Kidney capillary endothelial cell (primary cell): ENCODE measurements at places on chromosomes 16 and 17.

GRCh38 chr17:17356931-17357270 lies 53.7 kb downstream of the NT5M start:
- DNase-seq, result no peak

GRCh38 chr17:48596735-48597527 lies 3.4 kb upstream of the HOXB5 start:
- DNase-seq, result no peak

DNA sequence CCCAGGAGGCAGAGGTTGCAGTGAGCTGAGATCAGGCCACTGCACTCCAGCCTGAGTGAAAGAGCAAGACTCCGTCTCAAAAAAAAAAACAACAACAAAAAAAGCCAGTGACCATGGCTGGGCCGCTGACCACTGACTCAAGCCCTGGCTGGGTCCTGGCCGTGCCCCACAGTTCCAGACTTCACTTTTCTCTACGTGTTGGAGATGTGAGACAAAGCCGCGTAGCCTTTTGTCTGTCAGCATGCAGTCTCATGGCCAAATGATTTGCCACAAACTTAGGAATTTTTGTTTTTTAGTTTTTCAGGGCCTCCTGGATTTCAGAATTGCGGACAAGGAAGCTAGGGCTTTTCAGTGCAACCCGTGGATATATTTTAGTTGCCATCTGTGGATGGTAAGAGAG lies 89.3 kb upstream of the CIBAR2 start:
- no peak for DNase-seq

DNA sequence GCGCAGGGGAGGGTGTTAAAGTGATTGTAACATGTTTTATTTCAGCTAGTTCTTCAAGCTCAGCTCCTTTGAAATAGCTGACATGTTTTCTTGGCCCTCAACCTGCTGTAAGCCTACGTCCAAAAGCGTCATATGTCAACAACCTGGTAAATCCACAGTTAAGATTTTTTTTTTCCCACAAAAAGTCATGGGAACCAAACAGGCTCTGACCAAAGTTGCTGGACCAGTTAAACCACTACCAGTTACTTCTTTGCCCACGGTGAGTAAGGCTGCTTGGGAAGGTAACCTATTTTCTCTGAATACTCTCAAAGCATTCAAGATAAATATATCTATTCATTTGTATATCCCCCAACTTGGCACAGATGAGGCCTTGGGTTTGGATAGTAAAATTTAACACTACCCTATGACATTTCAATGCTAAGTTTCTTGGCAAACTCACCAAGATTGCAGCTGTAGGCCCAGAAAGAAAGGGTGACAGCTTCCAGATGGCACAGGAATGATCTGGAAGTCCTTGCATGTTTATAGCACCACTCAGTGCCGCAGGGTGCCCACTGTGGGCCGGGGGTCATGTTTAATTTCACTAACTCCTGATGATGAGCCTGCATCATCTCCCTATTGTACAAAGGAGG lies 166.2 kb downstream of the XYLT1 start:
- no peak for DNase-seq

- DNase-seq, result no peak
Measured at GRCh38 chr17:15267996-15268395, 2.9 kb upstream of the PMP22 start.

GRCh38 chr17:7541074-7541621 lies 7.7 kb upstream of the TNFSF12 start:
- DNase-seq, result no peak

DNA sequence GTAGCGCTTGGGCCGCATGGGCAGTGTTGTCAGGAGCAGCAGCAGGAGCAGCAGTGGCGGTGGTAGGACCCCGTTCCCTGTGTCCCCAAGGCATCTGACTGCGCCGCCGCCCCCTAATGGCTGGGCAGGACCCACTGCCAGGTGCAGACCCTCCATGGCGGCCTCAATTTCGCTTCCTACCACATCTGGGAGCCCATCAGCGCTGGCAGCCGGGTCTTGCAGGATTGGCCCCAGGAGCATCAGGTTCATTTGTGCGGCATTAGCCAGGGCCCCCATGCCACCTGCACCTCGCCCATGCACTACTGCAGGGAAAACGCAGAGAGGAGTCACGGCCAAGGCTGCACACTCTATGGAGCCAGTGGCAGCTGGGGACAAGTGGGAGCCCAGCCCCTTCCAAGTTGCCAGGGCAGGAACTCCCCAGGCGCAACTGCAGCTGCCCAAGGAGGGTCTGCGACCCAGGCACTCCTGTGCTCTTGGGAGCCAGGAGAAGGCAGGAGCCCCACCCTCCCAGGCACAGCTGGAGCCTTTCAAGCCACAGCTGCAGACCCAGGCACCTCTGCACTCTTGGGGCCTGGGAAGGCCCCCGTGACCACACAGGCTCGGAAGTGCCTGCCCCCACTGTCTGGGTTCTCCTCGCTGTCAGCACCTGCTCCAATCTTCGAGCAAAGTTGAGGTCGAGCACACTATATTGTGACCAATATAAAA lies 594.2 kb downstream of the KCNJ18 start:
- no peak for DNase-seq

GRCh38 chr17:14359163-14360020 lies 58.5 kb downstream of the HS3ST3B1 start:
- DNase-seq, result no peak

GRCh38 chr17:45234641-45235415 lies 13.1 kb downstream of the FMNL1 start:
- no peak for DNase-seq

DNA sequence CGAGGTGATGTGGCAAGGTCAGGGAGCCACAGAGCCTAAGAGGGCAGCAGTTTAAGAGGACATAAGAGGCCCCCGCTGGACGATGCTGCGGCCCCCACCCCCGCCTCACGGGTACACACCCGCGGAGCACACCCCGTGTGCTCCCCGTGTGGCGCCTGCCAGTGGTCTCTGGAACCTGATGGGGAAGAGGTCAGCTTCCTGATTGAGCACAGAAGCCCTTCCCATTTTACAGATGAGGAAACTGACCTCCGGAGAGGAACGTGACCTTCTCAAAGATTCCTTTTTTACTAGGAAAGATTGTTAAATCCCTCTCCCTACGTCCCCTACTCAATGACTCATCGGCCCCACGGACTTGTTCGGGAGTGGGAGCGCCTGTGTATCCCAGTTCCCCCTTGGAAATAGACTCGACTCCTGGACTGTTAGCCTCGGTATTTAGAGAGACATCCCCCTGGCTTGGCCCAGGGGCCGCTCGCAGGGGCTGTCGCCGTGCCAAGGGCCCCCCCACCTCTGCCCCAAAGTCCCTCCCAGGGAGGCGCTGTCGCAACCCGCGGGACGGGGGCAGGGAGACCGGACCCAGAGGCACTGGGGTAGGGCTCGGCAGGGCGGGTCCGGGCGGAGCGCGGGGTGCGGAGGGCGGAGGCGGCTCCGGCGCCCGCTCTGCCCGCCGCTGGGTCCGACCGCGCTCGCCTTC lies at the start of gene ABCC3:
TSS of gene ABCC3 (plus strand) at position 658 of the 691 bp plus-strand sequence. CDS start 56 bp downstream, outside the sequence.
- no peak for DNase-seq

GRCh38 chr17:64786337-64786736 lies 124.2 kb upstream of the SMURF2 start:
- DNase-seq, result no peak

GRCh38 chr16:77723108-77723514 lies 797 bp downstream of the NUDT7 start:
- DNase-seq, result peak; percentile 28

- no peak for DNase-seq
Measured at GRCh38 chr16:78749745-78750268, 650.4 kb downstream of the WWOX start.
